ENCODE measurements at places on chromosomes 4 and X.

DNA sequence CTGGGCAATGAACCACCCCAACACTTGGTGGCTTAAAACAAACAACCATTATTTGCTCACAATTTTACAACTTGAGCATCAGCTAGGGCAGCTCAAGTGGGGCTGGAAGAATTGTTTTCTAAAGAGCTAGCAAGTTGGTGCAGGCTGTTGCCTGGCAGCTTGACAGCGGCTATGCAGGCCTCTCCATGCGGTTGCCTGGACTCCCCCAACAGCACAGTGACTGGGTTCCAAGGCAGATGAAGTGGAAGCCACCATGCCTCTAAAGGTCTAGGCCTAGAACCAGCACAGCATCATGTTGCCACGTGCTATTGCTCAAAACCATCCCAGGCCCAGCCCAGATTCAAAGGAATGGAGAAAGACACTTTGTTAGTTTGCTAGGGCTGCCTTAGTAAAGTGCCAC is 114.8 kb downstream of the BCOR start:
- no peak for DNase-seq

DNA sequence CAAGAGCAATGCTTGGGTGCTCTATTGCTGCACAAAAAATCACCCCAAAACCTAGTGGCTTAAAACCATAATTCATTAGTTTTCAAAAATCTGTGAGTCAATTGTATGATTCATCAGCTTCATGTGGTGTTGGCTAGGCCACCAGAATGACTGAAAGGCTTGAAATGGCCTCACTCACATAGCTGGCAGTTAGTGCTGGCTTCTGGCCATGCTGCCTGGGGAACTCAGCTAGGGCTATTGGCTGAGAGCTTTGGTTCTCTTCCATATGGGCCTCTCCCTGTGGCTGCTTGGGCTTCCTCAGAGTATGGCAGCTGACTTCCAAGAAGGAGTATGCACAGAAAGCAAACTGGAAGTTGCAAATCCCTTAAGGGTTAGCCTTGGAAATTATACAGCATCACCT is 3.1 kb upstream of the MTMR1 start:
- DNase-seq = no peak

DNA sequence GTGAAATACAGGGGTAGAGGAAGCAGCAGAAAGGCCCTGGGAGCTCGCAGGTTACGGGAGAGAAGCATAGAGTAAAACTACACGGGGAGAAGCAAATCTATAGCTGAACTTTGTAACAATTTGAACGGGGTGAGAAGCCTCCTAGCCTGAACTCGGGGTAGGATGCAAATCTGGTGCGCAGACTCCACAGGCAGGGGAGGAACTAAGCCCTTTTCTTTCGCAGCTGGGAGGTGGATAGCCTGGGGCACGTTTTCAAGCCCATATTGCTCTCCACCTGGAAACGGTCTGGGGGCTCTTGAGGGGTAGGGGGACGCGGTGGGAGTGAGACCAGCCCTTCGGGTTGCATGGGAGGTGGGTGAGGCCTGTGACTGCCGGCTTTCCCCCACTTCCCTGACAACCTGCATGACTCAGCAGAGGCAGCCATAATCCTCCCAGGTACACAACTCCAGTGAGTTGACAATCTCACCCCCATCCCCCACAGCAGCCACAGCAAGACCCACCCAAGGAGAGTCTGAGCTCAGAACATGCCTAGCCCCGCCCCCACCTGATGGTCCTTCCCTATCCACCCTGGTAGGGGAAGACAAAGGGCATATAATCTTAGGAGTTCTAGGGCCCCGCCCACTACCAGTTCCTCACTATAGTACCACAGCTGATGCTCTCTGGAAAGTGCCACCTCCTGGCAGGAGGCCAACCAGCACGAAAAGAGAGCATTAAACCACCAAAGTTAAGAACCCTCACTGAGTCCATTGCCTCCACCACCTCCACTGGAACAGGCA is 29.9 kb downstream of the SOWAHB start:
- DNase-seq = peak; percentile 11

DNA sequence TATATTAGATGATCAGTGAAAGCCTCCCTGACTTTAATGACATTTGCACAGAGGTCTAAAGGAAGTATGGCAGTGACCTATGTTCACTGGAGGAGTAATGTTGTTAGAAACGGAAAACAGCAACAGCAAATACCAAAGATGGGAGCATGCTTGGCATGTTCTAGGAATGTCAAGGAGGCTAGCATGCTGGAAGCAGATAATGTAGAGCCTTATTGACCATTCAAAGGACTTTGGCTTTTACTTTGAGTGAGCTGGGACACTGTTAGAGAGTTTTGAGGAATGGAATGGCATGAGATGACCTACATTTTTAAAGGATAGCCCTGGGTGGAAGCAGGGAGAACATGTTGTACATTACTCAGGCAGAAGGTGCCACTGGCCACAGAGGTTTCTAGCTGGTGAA is 6.0 kb downstream of the RPA4 start:
- no peak for DNase-seq

GRCh38 chrX:15838017-15838416 is 16.6 kb downstream of the AP1S2 start:
- no peak for DNase-seq

GRCh38 chr4:154120690-154121345 is 331.9 kb upstream of the SFRP2 start:
- DNase-seq = no peak

DNA sequence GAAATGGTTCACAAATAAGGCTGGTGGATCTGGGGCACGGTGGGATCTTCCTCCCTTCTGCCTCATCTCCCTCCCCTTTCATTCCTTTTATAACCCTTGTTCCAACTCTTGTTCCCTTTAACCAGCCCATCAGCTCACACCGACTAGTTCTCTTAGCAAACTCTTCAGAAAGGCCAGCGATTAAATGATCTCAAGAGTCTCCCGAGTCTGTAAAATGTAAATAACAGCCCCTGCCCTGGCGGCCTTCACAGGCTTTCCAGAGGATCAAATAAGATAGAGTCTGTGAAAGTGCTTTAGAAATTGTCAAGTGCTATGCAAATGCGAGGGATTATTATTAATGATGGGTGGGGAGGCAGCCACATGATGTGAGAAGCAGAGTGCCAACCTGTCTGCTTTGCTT is 27.1 kb downstream of the TSC22D3 start:
- DNase-seq = no peak

GRCh38 chrX:53186351-53186750 is 38.7 kb downstream of the KDM5C start:
- no peak for DNase-seq

- no peak for DNase-seq
These were observed 1.5 kb upstream of the MND1 start for GRCh38 chr4:153342751-153343552.

GRCh38 chr4:11467931-11468330 is 39.2 kb upstream of the HS3ST1 start:
- DNase-seq = no peak
